ENCODE measurements at places on chromosomes 4 and X.
A peak's percentile ranks its signal among the peaks of the same experiment; 100 is the strongest.

DNA sequence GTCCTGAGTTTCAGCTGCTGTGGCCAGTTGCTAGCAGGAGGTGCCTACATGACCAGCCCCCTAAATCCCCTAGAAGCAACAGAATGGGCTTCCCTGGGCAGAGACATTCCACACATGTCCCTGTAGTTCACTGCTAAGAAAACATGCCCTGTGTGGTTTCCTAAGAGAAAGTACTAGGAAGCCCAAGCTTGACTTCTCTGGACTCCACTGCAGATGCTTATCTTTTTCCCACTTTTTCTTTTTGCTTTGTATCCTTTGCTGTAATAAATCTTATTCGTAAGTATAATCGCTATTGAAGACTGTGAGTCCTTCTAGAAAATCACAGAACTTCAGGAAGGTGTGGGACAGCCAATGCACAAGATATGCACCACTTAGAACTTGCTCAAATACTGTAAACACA, 15.6 kb downstream of the RPGR start:
- no peak for DNase-seq

DNA sequence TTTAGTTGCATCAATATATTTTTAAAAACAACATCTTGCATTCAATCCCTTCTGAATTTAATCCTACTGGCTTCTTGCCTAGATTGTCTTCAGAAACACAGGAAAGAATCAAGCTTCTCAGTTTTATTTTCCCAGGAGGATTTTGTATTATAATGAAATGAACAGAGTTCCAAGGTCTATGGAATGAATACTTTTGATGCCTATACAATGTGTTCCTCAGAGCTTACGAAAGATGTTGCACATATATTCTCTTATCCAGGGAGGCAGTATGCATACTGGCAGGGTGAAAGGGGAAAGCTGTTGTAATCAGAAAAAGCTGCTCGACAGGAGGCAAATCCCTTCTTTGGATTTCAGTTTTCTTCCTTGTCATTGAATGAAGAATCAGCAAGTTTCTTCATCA, 8.8 kb downstream of the TMPRSS11D start:
- no peak for DNase-seq

DNA sequence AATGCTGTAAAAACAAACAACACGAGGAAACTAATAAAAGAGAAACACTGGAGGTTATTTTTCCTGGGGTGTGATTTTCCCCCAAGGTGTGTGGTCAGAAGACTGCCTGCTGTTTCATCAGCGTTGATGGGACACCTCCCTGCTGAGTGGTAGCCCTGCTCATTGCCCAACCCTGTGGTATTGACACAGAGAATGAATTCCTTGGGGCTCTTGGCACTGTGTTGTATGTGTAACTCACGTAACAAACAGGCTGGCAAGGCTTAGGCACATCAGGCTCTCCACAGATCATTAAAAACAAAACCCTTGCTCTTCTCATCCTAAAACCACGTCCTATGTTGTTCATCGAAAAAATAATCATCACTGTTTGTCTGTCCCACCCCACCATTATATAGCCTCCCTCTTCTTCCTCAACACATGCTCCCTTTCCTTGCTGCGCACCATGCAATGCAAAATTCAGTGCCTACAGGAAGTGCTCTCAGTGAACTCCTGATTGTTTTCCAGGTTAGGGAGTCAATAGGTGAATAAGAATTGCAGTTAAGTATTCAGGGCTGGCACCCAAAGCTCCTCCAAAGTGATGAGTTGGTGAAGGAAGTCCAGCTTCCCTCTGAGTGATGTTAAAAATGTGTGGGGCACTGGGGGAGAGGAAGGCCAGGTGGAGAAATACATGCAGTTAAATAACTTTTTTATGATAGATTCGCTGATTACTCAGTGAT, 11.4 kb upstream of the PUDP start:
- DNase-seq, result no peak

DNA sequence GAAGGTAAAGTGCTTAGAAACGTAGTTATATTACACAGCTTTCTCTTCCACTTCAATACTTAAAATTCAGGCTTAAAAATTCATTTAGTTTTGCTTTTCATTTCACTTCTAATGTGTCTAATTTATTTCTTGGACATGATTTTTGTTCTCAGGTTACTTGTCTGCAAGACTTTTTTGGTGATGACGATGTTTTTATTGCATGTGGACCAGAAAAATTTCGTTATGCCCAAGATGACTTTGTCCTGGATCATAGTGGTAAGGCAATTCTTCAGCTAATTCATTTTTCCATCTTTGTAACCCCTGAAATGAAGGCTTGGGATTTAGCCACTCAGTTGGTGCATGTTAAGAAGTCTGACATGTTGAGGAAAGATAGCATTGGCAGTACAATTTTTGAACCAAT, 114.7 kb downstream of the DCLK2 start:
- DNase-seq, result no peak

GRCh38 chrX:68983004-68983857, 154.4 kb downstream of the EFNB1 start:
- DNase-seq, result no peak

DNA sequence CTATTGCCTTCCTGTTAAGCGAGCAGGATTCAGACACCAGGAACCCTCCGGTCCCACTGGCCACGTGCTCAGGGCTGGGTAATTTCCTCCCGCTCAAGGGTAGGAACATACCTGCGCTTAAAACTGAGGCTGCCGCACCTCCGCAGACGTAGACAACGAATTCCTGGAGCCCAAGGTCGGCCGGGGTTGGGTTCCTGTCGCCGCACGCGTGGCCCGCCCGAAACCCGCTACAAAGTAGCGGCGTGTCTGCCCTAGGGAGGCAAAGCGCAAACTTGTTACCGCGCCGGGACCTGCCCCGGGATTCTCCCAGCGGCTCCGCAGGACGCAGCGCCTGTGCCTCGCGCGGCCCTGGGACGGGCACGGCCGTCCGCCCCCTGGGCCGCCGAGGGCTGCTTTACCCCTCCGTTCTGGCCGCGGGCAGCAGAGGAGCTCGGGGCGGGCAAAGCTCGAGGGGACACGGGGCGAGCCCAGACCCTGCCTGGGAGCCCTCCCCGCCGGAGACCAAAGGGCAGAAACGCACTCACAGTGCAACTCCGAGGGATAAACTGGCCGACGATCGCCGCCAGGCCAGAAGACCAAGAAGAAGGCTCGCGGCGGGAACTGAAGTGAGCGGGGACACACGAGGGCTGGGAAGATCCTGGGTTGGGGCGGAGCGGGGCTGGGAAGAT, at the start of gene ERVMER34-1:
TSS of gene ERVMER34-1 (minus strand) at position 607 of the 668 bp plus-strand sequence. CDS start 5,905 bp downstream, outside the sequence.
- no peak for DNase-seq

DNA sequence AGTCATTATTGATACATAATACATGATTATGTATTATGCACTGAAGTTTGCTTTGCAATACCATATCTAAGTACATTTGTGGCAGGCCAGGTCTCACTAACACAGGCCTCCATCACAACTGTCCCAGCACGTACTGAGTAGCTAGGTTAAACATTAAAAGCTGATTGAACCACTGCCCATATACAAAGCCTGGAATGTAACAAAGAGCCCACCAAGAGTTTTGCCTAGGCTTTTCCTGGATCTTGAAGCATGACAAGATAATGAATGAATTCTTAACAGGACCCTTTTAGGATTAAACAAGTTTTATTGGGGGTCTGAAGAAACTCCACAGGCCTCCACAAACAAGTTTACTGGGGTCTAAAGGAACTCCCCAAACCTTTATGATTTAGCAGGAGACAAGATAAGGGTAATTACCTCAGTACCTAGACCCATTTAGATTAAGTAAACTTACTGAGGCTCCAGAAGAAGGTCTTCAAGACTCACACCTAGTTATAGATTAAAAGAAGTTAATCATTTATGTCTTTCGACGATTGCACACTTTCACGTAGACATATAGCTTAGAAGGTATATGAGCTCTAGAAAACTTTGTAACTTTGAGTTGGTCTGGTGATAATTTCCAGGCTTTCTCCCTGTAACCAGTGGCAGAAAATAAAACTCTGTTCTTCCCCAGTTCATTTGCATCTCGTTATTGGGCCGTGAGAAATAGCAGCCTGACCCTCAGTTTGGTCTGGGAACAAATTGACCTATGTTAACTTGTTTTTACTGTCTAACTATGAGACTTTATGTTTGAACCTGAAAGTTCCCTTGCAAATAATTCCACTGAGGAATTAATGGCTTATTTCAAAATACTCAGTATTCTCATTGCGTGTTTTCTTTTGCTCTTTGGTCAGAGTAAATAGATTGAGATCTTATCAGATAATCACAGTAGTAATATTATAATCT, 84.8 kb downstream of the PHEX start:
- no peak for DNase-seq

GRCh38 chrX:147859666-147860065, 52.1 kb upstream of the FMR1 start:
- no peak for DNase-seq

GRCh38 chr4:3729188-3729881, 36.9 kb upstream of the ADRA2C start:
- DNase-seq, result no peak

DNA sequence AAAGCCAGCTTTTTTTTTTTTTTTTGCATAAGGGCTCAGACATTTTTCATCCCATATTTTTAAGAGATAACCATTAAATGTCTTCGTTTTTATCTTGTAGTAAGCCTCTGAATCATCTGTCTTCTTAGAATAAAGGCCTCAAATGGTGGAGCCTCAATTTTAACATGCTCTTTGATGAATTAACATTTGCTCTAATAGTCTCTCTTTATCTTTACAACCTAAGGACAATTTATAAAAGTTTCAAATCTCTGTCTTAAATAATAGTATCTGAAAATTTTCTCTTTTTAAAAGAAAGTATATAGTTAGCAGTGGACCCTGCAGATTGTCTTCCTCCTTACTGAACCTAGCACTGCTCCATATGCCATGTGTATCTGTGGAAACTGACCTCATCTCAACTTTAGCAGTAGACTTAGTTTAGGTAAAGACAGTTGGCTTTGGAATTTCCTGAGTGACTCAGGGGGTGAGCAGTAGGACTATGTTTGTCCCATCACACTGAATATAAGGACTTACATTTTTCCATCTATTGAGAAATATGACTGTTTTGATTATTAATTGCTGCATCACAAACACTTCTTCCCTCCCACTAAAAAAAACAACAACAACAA, 1658.0 kb downstream of the STIM2 start:
- DNase-seq, result no peak

DNA sequence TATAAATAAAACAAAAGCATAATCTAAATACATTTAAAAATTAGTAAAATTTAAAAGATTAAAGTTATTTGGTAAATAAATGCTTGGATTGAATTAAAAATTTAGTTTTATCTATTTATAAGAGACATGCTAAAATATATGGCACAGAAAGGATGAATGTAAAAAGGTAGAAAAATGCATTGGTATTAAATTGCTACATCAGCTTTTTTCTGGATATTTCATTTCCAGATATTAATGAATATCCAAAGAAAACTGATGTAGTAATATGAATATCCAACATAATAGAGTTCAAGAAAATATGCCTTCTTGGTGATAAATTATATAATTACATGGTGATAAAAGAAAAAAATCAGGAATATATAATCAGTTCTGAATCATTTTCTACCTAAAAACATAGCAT, 1743.9 kb downstream of the RPA4 start:
- no peak for DNase-seq

DNA sequence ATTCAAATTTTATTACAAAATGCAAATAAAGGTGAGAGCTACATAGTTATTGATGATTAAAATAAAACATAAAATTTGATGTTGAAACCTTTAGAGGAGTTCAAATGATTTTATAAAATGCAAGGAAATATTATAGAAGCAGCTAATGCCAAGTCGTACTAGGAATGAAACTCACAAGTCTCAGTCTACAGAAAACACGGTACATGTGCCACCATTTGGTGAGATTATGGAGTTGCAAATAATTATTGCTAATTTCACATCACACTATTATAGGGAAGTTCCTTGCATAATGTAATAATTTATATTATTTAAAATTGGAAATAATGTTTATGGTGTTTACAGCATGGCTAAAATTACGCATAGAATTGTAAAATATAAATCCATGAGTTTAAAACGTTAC, 1601.7 kb upstream of the TENM3 start:
- no peak for DNase-seq

GRCh38 chr4:138954428-138954827, 61.2 kb upstream of the NOCT start:
- no peak for DNase-seq

DNA sequence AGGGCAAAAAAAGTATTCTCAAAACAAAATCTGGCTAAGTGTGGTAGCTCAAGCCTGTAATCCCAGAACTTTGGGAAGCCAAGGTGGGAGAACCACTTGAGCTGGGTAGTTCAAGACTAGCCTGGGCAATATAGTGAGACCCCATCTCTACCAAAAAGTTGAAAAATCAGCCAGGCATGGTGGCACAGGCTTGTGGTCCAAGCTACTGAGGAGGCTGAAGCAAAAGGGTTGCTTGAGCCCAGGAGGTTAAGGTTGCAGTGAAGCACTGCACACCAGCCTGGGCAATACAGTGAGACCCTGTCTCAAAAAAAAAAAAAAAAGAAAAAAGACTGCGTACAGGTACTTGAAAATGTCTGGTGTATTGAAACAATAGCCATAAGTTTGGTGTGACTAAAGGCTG, 1.7 kb upstream of the SDAD1 start:
- DNase-seq, result no peak

GRCh38 chr4:14701896-14702295, 300.4 kb upstream of the CPEB2 start:
- no peak for DNase-seq

GRCh38 chrX:33132569-33132968, 78.8 kb downstream of the DMD start:
- no peak for DNase-seq

GRCh38 chr4:87500092-87500462, 29.1 kb downstream of the SPARCL1 start:
- no peak for DNase-seq

DNA sequence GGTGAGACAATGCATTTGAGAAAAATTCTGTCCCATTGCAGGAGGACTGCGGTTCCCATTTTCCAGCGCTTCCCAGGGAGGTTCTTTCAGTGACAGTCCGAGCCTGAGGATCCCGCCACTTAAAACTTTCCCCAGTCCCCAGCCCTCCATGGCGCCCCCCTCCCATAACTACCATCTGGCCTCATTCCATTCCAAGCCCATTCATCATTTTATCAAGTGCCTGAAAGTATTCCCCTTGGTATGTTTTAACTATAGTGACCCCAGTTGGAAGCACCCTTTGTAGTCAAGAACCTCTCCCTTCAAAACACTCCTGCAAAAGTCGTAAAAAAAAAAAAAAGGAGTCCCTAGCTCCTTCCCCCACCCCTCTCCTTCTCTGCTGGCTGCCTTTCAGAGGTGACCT, 1.2 kb downstream of the RASL11B start:
- DNase-seq, result no peak

- no peak for DNase-seq
Observed at GRCh38 chr4:158775091-158775651, 6.3 kb downstream of the FNIP2 start.

- peak; percentile 57 for DNase-seq
Observed at GRCh38 chr4:1748465-1748995, 27.2 kb downstream of the TACC3 start.

- no peak for DNase-seq
Observed at GRCh38 chr4:79576429-79576753, 168.4 kb upstream of the GK2 start.

- no peak for DNase-seq
Observed at GRCh38 chrX:112946227-112946626, 105.6 kb upstream of the AMOT start.

All from activated T-helper 1 cell treated with anti-CD3 and anti-CD28 coated beads, Interleukin-2, amount 50 U/mL, for 16 hours (primary cell).